ENCODE measurements at places on chromosomes 5 and 9. TPM values are rescaled to one million over a fixed set of nuclear protein-coding genes. Genes with fewer than 3 reads are reported as not detected.
A peak's percentile ranks its signal among the peaks of the same experiment; 100 is the strongest.

DNA sequence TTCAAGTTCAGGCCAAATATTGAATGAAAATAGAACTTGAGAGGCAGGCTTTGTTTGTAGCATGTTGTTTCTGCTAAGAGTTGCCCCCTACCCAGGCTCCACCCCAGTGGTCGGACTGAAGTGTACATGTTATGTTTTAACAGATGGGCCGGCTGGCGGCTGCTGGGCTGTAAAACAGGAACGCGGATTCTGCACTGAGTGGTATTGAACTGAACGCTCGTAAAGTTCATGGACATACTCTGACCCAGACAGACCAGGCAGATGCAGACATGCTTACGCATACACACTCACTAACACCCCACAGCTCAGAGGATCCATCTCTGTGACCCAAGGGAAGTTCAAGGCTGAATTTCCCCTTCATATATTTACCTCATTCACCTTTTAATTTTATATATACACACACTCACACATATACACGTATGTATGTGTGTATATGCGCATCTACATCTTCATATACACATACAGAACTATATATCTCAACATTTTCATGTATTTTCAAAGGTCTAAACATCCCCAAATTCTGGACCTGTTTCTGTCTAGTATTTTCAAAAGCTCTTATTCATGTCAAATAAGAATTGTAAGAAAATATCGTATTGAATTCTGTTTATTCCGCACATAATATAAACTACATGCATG, 1.4 kb downstream of the MARCHF3 start:
- peak overlapping the region; percentile 93 for H3K4me3 ChIP-seq
- H3K27ac ChIP-seq: peak overlapping the region; percentile 14
- peak; percentile 8 for DNase-seq

- no peaks in the 10 kb centered on the region for H3K36me3 ChIP-seq
- H3K4me1 ChIP-seq: no peaks in the 10 kb centered on the region
- no peaks in the 10 kb centered on the region for H3K27me3 ChIP-seq
- H3K27ac ChIP-seq: no peak overlapping the region
These were observed 190.1 kb downstream of the TMEM232 start for GRCh38 chr5:110536120-110537115.

- no peak overlapping the region for H3K4me3 ChIP-seq
- H3K4me1 ChIP-seq: peaks cover 16% of the 10 kb centered on the region
- no peaks in the 10 kb centered on the region for H3K36me3 ChIP-seq
- H3K27ac ChIP-seq: no peak overlapping the region
- H3K27me3 ChIP-seq: no peaks in the 10 kb centered on the region
These were observed 55.8 kb downstream of the EPB41L4B start for GRCh38 chr9:109264877-109265587.

DNA sequence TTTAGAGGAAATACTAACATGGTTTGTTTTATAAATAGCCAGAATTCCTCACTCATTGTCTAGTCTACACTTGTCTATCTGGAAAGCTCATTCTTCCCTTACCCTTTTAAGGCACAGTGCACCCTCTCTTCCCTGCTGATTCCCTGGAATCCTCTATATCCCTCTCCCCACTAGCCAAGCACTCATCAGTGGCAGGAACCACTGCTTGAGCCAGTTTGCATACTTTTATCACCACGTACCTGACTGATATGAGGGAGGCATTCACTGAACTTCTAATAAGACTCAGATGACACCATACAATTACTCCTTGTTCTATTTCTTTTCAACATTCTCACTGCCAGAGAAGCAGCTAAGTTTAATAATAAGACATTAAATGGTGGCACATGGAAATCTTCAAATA, 134.9 kb downstream of the EFNA5 start:
- H3K27ac ChIP-seq: no peak overlapping the region
- H3K27me3 ChIP-seq: no peaks in the 10 kb centered on the region
- H3K4me3 ChIP-seq: no peak overlapping the region
- H3K36me3 ChIP-seq: no peaks in the 10 kb centered on the region
- H3K4me1 ChIP-seq: no peaks in the 10 kb centered on the region
- DNase-seq: no peak

DNA sequence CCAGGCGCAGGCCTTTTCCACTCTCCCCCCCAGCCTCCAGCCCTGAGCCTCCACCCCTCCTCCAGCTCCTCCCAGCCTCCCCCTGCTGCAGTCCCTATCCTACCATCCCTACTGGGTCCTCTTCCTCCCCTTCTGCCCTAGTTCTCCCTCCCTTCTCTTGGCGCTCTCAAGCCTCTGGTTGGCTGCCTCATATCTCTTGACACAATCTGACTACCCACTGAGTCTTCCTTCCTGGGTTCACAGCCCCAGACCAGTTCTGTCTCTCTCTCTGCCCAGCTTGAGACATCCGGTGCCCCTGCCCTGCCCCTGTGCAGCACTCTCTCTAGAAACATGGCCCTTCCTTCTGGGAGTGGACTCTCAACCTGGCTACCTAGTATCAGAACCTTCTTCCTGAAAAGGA, 76.2 kb downstream of the TSPAN17 start:
- H3K36me3 ChIP-seq: no peaks in the 10 kb centered on the region
- peaks cover 19% of the 10 kb centered on the region for H3K27me3 ChIP-seq
- H3K4me3 ChIP-seq: no peak overlapping the region
- DNase-seq: no peak

DNA sequence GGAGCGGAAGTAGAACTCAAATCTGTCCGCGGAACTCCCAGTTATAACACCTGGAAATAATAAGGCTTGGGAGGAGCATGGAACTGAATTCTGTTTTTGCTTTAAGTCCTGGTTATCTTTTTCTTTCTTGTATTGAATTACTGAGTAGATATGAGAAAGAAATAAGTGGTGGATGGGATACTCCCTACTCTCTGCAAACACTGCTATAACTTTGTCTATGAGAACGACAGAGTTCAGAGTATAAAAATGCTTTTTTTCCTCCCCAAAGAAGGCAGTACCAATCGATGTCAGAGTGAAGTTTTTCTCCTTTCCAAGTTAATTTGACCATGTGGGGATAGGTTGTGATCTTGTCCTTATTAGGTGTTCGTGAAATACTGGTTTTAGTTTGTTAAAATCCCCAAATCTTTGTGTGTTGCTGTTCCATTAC, 1.2 kb downstream of the RIC1 start:
- peaks cover 8% of the 10 kb centered on the region for H3K4me1 ChIP-seq
- peak; percentile 42 for DNase-seq
- peaks cover 6% of the 10 kb centered on the region for H3K36me3 ChIP-seq
- peak overlapping the region; percentile 95 for H3K4me3 ChIP-seq
- no peaks in the 10 kb centered on the region for H3K27me3 ChIP-seq

DNA sequence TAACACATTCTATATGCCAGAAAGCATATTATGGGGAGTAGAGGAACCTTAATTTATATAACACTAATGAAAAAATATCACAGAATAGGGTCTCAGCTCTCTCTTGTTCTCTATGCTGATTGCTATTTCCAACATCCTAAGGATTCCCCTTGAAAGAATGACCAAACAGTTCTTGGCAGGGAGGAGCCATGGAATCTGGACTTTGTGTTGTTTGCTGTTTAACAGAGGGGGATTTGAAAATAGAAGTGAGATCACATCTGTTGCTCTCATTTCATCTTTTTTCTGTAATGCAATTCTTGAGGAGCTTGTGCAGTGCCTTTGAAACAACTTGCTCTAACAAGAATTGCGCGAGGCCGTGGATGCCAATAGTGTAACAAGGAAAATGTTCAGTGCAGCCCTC, 755.3 kb downstream of the TLE1 start:
- H3K27me3 ChIP-seq: no peaks in the 10 kb centered on the region
- no peak for DNase-seq
- H3K4me1 ChIP-seq: no peaks in the 10 kb centered on the region
- H3K27ac ChIP-seq: no peak overlapping the region

GRCh38 chr9:113678859-113679256, 197.3 kb upstream of the ZNF618 start:
- H3K27ac ChIP-seq: no peak overlapping the region
- no peak for DNase-seq
- no peak overlapping the region for H3K4me3 ChIP-seq
- no peaks in the 10 kb centered on the region for H3K36me3 ChIP-seq
- no peaks in the 10 kb centered on the region for H3K27me3 ChIP-seq

TRAF2 gene
- 13.3 TPM for polyA plus RNA-seq

CCNJL gene
- polyA plus RNA-seq: 6.6 TPM

GABRA6 gene
- 0.10 TPM for polyA plus RNA-seq

All from SK-N-SH (cell line).